Activated T-helper 9 cell treated with anti-CD3 and anti-CD28 coated beads, Interleukin-2, amount 50 U/mL, for 16 hours (primary cell): ENCODE measurements at places on chromosomes 12 and 14.

GRCh38 chr14:69281450-69282169 lies 21.7 kb downstream of the GALNT16 start:
- DNase-seq, result no peak

GRCh38 chr14:67557118-67557517 lies 24.0 kb downstream of the PLEKHH1 start:
- DNase-seq, result no peak

DNA sequence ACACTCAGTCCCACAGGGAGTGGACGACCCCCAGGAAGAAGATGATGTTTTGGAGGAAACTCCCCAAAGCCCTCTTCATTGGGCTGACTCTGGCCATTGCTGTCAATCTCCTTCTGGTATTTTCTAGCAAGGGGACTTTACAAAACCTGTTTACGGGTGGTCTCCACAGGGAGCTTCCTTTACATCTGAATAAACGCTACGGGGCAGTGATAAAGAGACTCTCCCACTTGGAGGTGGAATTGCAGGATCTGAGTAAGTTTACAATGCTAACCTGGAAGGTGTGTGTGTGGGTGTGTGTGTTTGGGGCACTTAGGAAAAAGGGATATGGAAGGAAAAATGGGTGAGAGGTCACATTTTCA lies 416 bp downstream of the GALNT8 start:
- DNase-seq, result no peak

DNA sequence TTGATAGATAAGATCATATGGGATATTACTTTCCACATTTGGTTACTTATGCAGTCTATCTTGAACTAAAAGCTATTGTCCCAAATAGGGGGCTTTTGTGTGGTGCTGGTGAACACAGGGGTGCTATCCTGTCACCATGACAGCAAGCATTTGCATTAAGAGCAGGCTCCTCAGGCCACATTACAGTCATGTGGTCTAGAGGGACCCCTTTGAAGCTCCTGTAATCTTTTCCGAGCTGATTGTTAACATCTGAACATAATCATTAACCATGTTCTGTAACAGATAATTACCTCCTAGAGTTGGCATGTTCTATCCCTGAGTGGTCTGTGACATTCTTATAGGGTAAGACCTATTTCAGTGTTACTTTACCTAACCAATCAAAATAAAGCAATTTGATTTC lies 178.8 kb downstream of the KTN1 start:
- no peak for DNase-seq

DNA sequence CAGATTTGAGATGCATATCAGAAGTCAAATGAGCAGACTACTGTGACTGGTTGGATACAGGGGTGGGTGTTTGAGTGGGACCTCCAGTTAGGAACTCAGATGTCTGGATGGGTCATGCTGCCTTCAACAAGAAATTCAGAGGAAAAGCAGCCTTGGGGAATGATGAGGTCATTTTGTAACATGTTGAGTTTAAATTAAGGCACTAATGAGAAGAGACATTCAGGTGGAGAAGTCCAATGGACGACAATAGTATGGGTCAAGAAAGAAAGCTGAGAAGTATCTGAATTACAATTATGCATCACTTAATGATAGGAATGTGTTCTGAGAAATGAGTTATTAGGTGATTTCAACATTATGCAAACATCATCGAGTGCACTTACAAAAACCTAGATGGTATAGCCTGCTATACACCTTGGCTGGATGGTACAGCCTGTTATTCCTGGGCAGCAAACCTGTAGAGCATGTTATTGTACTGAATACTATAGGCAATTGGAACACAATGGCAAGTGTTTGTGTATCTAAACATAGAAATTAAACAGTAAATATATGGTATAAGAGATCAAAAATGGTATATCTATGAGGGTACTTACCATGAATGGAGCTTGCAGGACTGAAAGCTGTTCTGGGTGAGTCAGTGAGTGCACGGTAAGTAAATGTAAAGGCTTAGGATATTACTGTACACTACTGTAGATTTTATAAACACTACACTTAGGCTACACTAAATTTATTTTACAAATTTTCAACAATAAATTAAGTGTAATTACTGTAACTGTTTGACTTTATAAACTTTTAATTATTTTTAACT lies 414.7 kb downstream of the RAD51B start:
- DNase-seq, result no peak

GRCh38 chr14:38209572-38210557 lies 2.2 kb downstream of the SSTR1 start:
- no peak for DNase-seq

GRCh38 chr14:61671082-61671481 lies 24.2 kb upstream of the HIF1A start:
- peak; percentile 11 for DNase-seq

- DNase-seq, result no peak
Observed at GRCh38 chr14:65070471-65070976, 31.8 kb downstream of the MAX start.

- DNase-seq, result no peak
Observed at GRCh38 chr14:88868558-88869159, 44.2 kb downstream of the TTC8 start.

GRCh38 chr12:57213763-57214397 lies 2.7 kb upstream of the NXPH4 start:
- no peak for DNase-seq

DNA sequence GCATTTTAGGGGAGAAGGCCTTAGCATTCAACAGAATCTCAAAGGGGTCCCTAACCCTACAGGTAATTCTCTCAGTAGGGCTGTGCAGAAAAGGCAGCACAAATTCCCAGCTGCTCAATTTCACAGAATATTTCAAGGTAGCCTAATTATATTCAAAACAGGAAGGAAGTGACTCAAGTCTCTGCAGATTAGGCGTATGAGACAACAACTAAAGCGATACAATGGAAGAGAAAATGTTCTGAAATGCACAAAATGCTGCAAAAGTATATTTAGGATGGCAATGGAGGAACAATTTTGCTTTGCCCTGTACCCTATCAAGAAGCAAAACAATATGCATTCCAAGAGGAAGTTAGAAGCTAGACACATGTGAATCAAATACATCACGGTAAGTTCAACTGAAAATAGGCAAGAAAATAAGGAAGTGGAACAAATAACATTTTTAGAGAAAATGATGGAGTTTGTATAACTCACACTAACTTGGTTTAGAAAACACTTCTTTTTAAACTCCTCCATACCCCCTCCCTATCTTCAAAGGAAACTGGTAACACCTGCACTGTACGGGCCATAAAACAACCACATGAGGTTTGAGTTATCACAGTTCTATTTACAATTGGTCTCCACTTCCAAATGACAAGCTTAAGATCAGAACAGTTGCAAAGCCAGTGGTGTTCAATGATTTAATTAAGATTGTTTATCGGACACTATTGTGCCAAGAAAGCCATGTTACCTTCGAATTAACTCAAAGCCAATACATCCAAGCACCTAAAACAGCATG lies 1.6 kb downstream of the GIT2 start:
- DNase-seq, result no peak

- DNase-seq, result no peak
Observed at GRCh38 chr12:15697201-15697600, 92.0 kb downstream of the EPS8 start.

DNA sequence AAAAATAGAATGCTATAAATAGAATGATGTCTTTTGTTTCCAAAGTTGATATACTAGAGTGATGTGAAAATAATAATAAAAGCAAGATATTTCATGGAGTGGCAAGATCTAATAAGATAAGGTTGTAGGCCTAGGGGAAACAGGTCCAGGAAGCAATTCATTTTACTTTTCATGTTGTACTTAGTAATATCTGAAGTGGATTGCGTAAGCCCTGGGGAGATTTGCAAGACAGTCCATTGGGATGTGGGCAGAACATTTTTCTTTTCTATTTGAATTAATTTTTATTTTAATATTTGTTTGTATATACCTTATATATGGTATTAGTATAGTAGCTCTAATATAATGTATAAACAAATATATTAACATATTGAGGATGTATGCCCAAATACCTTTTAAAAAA lies 7.5 kb downstream of the NUBPL start:
- DNase-seq, result no peak

DNA sequence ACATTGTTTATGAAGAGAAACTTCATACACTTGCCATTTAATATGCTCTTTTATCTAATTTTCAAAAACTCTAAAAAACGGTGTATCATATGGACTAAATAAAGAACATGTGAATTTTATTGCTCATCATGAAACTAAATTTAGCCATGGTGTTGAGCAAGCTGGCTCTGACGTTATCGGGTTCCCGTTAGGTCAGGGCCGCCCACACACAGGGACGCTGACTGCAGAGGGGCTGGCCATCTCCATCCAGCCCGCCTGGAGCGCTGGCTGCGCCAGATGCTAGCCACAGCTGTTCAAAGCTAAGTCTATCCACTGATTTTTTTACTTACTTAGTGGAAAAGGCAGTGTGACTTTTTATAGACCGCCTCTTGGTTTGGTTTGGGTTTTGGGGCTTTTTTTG lies 36.5 kb upstream of the DYNC1H1 start:
- DNase-seq, result no peak

DNA sequence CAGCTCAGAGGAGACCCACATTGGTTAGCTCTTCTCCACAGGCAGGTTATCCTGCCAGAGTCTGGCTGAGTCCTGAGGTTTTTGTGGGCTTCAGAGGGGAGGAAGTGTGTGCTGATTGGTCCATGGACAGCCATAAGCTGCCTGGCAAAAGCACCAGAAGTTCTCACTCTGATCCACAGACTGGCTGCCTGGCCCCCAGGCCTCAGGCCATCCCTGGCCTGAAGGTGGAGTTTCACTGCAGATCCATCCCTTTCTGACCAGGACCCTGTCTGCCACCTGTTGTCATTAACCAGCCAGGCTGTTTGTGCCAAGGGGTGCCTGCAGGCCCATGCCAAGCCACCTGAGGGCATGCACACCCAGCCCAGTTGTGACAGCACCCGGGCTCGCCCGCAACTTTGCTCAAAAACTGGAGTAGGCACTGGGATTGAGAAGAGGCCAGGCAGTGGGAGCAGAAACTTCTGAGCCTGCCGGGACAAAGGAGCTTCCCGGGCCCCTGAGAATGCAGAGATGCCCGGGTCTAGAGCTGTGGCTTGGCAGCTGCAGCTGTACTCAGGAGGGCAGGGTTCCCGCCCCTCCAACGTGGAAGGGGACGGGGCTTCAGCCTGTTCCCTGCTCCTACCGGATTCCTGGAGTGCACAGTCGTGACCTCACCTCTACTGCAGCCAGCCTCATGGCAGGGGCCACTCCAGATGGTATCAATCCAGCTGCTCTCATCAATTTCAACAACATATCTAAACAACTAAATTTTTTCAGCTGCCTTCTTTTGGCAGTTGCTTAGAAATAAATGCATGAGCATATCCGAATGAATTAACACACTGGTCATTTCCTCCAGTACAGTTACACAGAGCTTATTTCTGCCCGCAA lies 1277.3 kb downstream of the SLC16A7 start:
- no peak for DNase-seq

GRCh38 chr12:51208016-51208660 lies 9.7 kb downstream of the POU6F1 start:
- DNase-seq, result no peak

DNA sequence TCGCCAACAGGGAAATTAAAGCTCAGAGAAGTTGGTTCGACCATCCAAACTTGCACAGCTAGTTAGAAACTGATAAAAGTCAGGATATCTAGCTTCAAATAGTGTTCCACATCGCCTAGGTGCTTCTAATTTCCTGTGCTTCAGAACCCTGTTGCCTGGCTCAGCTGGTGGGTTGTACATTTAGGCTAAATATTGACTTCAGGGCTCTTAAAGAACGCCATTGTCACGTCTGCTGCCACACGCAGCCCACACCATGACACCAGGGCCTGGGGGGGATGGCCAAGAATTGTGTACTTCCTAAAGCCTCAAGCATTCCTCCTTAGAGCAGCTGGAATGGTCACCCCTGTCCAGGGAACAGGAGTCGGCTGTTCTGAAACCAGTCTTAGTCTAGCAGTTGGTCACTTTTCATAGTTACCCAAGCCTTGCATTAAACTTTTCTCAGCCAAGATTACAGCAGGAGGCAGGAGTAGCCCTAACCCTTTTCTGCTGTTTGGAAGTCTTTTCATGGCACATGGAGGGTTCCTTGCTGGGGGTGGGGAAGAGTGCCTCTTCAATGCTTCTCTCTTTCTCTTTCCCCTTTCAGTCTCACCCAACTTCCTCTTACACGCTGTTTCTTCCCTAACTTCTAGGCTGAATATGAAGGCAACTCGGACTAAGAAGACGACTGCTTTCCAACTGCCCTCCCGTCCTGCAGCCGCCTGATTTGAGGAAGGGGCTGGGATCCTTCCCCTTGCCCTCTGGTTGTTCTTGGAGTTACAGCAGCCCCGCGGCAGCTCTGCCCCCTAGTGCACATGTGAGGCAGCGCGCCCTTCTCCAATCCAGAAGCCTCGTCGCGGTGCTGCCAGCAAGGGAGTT lies 17.1 kb downstream of the FOS start:
- peak; percentile 67 for DNase-seq

DNA sequence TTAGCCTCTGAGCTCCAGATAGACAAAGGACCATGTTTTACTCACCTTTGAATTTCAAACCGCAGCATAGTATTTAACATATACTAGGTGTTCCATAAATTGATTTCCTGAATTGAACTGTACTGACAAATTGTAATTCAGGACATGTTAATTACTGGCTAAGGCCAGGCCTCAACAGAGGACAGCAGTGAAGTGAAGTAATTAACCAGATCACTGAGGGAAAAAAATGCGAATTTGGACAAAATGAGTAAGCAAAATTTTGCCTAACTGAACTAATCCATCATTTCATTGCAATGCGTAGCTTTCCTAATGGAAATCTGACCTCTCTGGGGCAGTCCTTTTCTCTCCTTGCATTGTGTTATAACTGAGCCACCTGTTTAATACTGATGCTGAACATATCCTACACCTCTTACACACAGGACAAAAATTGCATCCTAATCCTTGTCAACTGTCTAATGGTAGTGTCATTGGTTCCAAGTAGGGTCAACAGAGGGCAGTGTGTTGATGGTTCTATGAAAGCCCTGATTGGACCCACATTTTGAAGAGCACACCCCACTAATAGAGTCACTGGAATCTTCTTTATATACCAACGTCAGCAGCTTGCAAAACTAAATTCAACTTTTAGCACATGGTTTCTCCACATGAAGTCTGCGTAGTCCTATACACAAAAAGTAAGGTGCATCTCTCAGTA lies 148.4 kb downstream of the SLC25A21 start:
- DNase-seq, result no peak

GRCh38 chr14:101217080-101217463 lies 313.6 kb upstream of the RTL1 start:
- DNase-seq, result no peak

- peak; percentile 61 for DNase-seq
Observed at GRCh38 chr14:94036313-94037167, 10.4 kb downstream of the OTUB2 start.

DNA sequence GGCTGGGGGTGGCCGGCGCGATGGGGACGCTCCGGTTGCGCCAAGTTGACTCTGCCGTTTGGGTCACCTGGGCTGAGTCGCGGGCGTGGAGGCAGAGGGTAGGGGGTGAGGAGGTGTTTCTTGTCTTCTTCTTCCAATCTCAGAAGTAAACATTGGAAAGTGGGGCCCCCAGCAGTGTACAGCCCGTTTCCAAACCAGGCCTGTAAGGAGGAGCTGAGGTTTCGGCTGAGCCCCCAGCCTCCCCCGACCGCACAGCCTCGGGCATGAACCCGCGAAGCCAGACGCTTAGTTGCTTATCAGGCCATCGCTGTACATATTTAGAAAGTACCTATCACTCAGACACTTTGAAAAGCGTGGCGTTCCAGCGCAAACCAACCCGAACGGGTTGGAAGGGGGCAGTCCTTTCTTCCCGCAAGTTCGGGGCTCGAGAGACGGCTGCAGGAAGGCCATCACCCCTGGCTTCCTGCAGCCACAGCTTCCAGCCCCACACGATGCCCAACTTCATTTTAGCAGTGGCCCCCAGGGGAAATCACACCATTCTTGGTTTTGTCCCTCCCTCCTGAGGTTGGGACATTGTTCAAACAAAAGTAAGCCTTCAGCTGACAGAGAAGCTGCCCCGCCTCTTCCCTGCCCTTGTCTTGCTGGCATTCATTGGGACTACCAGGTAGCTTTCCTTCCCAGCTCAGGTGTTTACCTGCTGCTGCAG lies 164.1 kb downstream of the ZFP36L1 start:
- DNase-seq, result peak; percentile 5
